Left kidney (tissue), 8 donors: ENCODE measurements at places on chromosomes 2 and 18.

- no peak for DNase-seq
These were observed 33.3 kb upstream of the SLC35F6 start for GRCh38 chr2:26730549-26731344.

DNA sequence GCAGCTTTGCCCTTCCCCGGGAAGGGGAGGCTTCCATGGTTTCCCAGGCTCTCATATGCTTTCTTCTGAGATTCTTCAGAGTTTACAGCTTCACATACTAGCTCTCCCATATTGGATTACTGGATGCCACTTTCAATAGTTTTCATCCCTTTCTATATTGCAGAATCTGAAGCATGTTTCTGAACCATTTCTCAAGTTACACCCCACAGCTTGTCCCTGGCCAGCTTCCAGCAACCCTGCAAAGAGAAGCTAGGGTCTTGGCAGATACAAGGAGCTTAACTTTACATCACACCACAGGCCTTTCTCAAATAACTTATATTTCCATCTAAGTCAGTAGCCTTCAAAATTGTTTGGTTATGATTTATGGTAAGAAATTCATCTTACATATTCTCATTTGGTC is 39.6 kb downstream of the LHCGR start:
- DNase-seq = no peak

DNA sequence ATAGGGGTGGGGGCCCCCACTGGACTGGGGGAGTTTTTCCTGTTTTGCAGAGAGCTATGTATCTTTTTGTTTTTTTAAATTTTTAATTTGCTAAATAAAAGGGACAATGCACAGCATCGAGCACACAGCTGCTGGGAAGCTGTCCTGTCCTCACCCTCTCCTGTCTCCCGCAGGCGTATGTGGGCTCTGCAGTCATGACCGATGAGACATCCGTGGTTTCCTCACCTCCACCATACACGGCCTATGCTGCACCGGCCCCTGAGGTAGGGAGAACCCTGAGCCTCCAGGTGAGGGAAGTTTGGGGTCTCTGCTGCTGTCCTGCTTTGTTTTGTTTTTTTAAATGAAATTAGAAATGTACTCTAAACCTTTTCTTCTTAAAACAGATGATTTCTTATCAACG is 27.6 kb downstream of the PLEKHB2 start:
- no peak for DNase-seq

- DNase-seq = no peak
These were observed 213.2 kb downstream of the HDAC4 start for GRCh38 chr2:239187464-239188253.

- DNase-seq = no peak
These were observed 28.4 kb upstream of the ME2 start for GRCh38 chr18:50850307-50851065.
